ENCODE measurements at places on chromosomes 11 and 22.

- no peak for DNase-seq
Observed at GRCh38 chr22:19824926-19825339, 29.7 kb downstream of the GNB1L start.

DNA sequence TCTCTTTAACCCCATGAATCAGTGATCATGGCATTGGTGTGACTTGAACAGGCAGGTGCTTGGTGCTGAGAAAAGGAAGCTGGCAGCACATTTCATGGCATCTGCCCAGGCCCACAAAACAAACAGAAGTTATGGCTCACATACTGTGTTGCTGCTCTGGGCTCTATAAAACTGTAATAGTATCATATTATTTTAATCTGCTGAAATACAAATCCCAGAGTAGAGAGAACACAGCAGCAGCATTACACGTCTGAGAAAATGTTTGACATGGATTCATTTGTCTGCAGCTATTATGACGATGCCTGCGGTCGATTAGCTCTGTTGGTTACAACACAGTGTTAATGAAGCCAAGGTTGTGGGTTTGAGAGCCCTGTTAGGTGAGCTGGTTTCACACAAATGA is 80.8 kb downstream of the ALX4 start:
- DNase-seq = no peak

DNA sequence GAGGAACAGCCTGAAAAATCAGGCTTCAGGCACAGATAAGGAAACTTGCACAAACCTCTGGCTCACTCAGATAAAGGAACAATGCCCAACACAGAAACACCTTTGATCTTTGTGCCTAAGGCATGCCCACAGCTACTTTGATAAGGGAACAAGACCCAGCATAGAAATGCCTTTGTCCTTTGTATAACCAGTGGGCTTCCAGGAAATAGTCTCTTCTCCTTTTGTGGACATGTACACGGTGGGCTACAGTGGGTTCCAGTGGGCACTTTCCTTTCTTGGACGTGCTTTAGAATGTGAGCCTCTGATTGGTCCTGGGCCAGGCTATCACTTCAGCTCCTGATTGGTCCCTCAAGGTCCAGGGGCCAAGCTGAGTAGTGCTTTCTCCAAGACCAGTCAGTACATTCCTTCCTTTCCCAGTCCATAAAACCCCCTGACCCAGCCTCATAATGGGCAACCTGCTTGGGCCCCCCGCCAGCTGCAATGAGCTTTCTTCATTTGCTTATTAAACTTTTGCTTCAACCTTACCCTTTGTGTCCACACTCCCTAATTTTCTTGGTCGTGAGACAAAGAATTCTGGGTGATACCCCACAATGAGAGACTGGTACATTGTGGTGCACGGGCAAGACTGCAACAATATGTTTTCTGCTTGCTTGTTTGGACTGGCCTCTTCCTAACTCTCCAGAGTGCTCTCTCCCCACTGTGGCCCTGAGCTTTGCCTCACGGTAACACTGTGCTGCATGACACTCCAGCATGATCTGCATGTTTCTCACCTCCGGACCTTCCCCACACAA is 1.7 kb upstream of the CABIN1 start:
- DNase-seq = peak; percentile 76

DNA sequence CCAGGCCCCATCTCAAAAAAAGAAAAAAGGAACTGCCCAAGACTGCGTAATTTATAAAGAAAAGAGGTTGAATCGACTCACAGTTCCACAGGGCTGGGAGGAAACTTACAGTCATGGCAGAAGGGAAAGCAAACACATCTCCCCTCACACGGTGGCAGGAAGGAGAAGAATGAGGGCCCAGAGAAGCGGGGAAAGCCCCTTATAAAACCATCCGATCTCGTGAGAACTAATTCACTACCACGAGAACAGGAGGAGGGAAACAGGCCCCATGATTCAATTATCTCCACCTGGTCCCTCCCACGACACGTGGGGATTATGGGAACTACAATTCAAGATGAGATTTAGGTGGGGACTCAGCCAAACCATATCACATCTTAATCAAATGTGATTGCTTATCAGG is 82.2 kb downstream of the BUD13 start:
- no peak for DNase-seq

GRCh38 chr11:35675901-35676610 is 13.5 kb downstream of the TRIM44 start:
- DNase-seq = no peak

GRCh38 chr22:46416891-46417580 is 81.5 kb downstream of the TRMU start:
- DNase-seq = no peak

GRCh38 chr11:64292460-64293254 is 1.6 kb downstream of the KCNK4 start:
- DNase-seq = no peak

DNA sequence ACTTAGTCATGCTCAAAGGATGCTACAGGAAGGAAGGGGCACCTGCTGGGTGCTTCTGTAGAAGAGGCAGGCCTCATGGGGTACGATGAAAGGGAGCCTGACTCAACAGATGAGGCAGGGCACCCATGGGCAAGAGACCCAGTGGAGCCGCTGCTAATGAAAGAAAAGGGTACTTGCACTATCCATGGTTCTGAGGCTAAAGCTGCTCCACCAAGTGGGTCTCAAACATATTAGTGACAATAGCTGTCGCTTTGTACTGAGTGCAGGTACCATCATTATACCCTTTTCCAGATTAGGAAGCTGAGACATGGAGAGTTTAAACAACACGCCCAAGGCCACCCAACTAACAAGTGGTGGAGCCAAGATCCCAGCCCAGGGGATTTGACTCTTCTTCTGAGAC is 127.5 kb upstream of the SERPIND1 start:
- DNase-seq = no peak

DNA sequence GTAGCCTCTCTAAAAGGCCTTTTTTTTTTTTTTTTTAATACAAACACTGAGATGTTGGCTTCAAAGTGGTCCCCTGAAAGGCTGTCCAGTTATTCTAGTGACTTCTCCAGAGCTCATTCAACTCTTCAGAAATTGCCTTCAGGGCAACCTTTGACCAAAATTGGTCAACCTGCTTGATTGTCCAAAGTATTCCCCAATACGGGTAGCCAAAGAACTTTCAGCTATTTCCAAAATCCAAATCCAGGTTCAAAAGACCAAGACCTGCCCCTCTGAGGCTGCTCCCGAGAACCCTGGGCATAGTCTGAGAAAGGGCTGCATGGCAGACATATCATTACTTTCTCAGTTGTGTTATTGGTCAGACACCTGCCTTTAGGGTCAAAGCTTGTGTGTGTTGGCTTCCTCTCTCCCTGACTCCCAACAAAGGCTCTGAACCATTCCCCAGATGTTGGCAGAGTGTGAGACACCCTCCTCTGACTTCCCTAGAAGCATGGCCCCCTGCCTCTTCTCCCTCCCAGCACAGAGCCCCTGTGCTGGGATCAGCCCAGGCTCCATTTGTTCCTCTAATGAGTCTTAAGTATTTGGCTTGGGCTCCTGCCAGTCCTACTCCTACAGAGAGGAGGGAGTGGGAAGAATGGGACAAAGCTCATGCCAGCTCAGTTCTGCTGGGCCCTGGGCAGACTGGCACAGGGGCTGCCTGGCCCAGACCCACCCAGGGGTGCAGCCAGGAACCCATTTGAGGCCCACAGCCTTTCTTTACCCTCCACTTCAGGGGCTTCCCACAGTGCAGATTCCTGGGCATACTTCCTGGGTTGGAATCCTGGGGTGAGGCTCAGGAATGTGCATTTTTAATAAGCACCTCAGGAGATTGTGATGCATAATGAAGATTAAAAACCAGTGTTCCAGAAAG is 30.3 kb downstream of the TNKS1BP1 start:
- DNase-seq = no peak

DNA sequence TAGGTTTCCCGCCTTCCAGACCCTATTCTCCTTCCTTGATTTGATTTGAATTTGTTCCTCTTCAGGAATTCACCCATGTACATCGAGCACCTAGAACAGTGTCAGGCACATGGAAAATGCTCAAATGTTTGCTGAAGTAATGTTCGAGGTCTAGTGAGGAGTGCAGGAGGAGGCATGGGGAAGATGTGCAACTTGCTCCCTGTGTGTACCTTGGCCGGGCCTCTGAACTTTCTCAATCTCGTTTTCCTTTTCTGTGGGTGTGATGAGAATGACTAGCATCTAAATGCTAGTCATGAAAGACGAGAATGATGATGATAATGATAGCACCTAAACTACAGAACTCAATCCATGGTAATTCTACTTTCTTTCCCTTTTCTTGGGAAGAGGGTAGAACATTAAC is 279.1 kb upstream of the PLET1 start:
- DNase-seq = no peak

All from small intestine (tissue), 16 donors.